ENCODE measurements at places on chromosomes 3 and 15. TPM values are rescaled to one million over a fixed set of nuclear protein-coding genes. Genes with fewer than 3 reads are reported as not detected.

GOLGA8T gene
- 0.51 TPM for total RNA-seq

CYP11A1 gene
- 5.2 TPM for total RNA-seq

NR1I2 gene
- 0.07 TPM for total RNA-seq

TWF2 gene
- 30.6 TPM for total RNA-seq

CYP19A1 gene
- total RNA-seq = not detected

RLBP1 gene
- total RNA-seq = not detected

RABL3 gene
- 17.3 TPM for total RNA-seq

C2CD4A gene
- not detected for total RNA-seq

DNA sequence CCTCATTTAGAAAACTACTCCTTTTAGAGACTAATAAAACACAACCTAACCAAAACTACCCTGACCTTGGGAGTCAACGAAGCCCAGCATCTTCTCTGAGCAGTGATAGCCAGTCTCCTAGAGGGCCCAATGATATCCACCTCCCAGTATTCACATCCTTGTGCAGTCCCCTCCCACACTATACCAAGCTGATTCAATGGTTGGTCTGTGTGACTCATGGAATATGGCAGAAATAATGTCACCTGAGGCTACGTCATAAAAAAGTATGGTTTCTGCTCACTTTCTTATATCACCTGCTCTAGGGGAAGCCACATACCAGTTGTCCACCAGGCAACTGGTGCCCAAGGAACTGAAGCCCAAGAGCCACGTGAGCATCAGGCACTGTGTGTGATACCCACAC, 21.4 kb upstream of the USF3 start:
- H3K4me3 ChIP-seq = no peak overlapping the region
- no peaks in the 10 kb centered on the region for H3K27me3 ChIP-seq
- DNase-seq = no peak
- peaks cover 26% of the 10 kb centered on the region for H3K4me1 ChIP-seq
- H3K27ac ChIP-seq = no peak overlapping the region

GRCh38 chr3:69819282-69819681, 80.0 kb downstream of the MITF start:
- H3K27ac ChIP-seq = no peak overlapping the region
- H3K36me3 ChIP-seq = no peaks in the 10 kb centered on the region
- H3K27me3 ChIP-seq = no peaks in the 10 kb centered on the region
- DNase-seq = no peak
- H3K4me1 ChIP-seq = peaks cover 21% of the 10 kb centered on the region

GRCh38 chr15:96273317-96274086, 57.0 kb upstream of the NR2F2 start:
- H3K27ac ChIP-seq = no peak overlapping the region
- peaks cover 37% of the 10 kb centered on the region for H3K36me3 ChIP-seq
- no peak overlapping the region for H3K4me3 ChIP-seq
- H3K27me3 ChIP-seq = no peaks in the 10 kb centered on the region
- DNase-seq = no peak
- peaks cover 44% of the 10 kb centered on the region for H3K4me1 ChIP-seq

DNA sequence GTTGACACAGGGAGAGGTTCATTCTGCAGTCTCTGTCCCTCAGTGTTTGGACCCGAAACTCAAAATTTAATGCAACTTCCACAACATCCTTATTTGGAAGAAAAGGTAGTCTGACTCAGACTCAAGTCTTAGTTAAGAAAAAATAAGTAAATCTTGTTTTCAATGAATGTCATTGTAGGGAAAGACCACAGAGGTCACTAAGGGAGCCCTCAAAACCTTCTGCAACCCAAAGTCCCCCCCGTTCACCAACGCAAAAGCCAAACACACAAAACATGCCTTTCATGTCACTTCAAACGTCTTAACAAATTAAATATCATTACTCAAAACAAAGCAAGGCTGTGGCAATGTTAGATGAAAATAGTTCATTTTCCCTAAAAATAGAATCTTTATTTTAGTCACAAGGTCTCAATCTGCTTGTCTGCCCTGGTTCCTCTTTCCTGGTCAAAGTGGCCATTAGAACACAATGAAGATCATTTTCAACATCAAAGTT, 20.9 kb upstream of the SSUH2 start:
- no peaks in the 10 kb centered on the region for H3K27me3 ChIP-seq
- H3K27ac ChIP-seq = no peak overlapping the region
- H3K4me3 ChIP-seq = no peak overlapping the region

- H3K27me3 ChIP-seq = no peaks in the 10 kb centered on the region
- peaks cover 26% of the 10 kb centered on the region for H3K36me3 ChIP-seq
- no peak for DNase-seq
- H3K4me3 ChIP-seq = no peak overlapping the region
- H3K27ac ChIP-seq = peak overlapping the region; percentile 34
- H3K4me1 ChIP-seq = peaks cover 27% of the 10 kb centered on the region
Measured at GRCh38 chr3:11555211-11555782, 88.4 kb downstream of the VGLL4 start.

GRCh38 chr3:137084586-137084985, 126.8 kb downstream of the IL20RB start:
- no peak for DNase-seq
- H3K4me3 ChIP-seq = no peak overlapping the region
- H3K27me3 ChIP-seq = peaks cover 46% of the 10 kb centered on the region

GRCh38 chr3:151142929-151143328, 57.5 kb downstream of the MED12L start:
- no peak overlapping the region for H3K4me3 ChIP-seq
- H3K36me3 ChIP-seq = peaks cover 9% of the 10 kb centered on the region
- peak overlapping the region; percentile 35 for H3K27ac ChIP-seq
- no peaks in the 10 kb centered on the region for H3K27me3 ChIP-seq

- H3K27ac ChIP-seq = no peak overlapping the region
- no peaks in the 10 kb centered on the region for H3K27me3 ChIP-seq
- no peaks in the 10 kb centered on the region for H3K4me1 ChIP-seq
- H3K4me3 ChIP-seq = no peak overlapping the region
- H3K36me3 ChIP-seq = peaks cover 8% of the 10 kb centered on the region
Measured at GRCh38 chr3:125168711-125169393, 43.7 kb downstream of the SLC12A8 start.

DNA sequence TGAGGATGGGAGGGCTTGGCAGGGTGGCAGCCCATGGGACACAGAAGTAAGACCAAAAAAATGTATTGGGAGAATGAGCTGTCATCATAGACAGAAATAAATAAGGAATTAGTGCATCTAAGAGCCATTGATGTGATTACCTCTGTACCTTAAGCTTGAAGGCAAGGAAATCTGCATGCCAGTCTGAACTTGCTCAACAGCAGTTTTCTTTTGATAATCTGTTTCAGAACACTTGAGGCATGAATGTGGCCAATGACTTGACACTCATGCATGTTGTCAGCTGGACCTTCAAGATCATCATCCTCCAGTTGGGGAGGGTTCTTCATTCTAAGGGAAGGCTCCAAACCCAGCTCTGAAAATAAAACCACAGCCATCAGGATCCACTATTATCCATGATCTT, 148.5 kb downstream of the DCLK3 start:
- H3K27ac ChIP-seq = no peak overlapping the region
- H3K36me3 ChIP-seq = peaks cover 1% of the 10 kb centered on the region
- no peak overlapping the region for H3K4me3 ChIP-seq
- DNase-seq = no peak
- no peaks in the 10 kb centered on the region for H3K4me1 ChIP-seq

GRCh38 chr3:101725194-101725889, 928 bp downstream of the CEP97 start:
- peaks cover 6% of the 10 kb centered on the region for H3K36me3 ChIP-seq
- peak overlapping the region; percentile 90 for H3K27ac ChIP-seq
- peak overlapping the region; percentile 99 for H3K4me3 ChIP-seq
- no peaks in the 10 kb centered on the region for H3K27me3 ChIP-seq
- no peak for DNase-seq

DNA sequence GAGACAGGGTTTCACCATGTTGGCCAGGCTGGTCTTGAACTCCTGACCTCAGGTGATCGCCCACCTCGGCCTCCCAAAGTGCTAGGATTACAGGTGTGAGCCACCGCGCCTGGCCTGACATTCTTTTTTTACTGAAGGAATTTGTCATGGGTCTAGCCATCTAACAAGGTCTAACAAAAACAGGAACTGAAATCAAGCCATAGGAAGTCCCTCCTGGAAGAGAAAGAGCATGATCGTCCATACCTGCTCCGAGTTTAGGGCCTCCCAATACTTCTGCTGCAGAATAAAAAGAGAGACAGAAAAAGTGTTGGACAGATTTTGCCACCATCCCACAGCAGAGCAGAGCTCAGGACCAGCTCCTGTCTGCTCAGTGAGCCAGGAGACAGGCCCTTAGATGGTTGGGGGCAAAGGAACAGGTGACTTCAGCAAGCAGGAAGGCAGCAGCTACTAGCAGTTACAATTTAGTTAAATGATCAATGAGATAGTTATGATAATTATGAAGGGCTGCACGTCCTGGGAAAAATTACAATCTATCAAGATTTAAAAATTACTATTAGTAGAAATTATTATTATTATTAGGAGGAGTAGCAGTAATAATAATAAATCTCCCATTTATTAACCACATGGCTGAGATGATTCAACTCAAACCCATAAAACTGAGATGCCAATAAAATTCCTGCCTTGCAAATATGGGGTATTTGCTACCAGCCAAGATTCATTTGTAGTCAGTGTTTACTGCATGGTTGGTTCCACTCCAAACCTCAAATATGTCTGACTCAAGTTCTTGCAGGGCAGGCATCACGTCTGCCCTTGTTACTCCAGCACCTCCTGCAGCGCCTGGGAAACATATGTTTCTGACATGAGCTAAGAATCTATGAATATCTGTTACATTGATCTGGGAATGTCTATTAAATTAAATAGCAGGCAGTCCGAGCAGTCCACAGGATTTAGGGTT, 40.1 kb downstream of the TMEM44 start:
- H3K27ac ChIP-seq = no peak overlapping the region
- no peaks in the 10 kb centered on the region for H3K36me3 ChIP-seq
- no peaks in the 10 kb centered on the region for H3K27me3 ChIP-seq
- no peak overlapping the region for H3K4me3 ChIP-seq

- no peak overlapping the region for H3K4me3 ChIP-seq
- no peaks in the 10 kb centered on the region for H3K27me3 ChIP-seq
- peaks cover 6% of the 10 kb centered on the region for H3K4me1 ChIP-seq
- peaks cover 17% of the 10 kb centered on the region for H3K36me3 ChIP-seq
- H3K27ac ChIP-seq = no peak overlapping the region
Measured at GRCh38 chr15:88636050-88636449, 2.8 kb upstream of the ISG20 start.

DNA sequence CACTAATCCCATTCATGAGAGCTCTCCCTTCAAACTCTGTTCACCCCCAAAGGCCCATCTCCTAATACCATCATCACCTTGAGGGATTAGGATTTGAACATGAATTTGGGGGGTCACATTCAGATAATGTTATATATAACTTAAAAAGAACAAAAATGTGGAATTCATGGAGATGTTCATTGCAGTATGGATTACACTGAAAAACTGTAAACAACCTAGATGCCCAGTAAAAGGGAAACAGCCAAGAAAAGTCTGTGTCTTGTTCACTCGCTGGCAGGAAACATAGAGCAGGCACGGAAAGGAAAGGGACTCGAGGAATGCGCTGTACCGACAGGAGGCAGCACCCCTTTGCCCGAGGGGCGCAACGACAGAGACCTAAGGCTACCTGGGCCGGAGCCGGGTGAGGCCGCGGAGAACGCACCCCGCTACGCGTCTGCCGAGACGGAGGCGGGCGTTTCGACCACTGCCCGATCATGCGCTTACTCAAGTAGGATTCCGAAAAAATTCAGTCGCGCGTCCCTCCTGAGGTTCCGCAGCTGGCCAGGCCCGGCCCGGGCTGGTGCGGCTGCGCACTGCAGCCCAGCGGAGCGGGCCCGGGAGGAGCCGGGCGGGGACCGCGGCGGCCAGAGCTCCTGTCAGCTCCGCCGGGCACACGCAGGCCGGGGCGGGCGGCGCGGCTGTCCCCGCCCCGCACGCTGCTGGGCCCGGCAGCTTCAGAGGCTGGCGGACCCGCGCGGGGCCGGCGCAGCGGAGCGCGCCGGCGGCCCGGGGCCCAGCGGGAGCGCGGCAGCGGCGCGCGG, 862 bp upstream of the MAN2A2 start:
- peaks cover 11% of the 10 kb centered on the region for H3K36me3 ChIP-seq
- DNase-seq = peak; percentile 58
- H3K4me3 ChIP-seq = peak overlapping the region; percentile 74
- H3K27me3 ChIP-seq = no peaks in the 10 kb centered on the region

DNA sequence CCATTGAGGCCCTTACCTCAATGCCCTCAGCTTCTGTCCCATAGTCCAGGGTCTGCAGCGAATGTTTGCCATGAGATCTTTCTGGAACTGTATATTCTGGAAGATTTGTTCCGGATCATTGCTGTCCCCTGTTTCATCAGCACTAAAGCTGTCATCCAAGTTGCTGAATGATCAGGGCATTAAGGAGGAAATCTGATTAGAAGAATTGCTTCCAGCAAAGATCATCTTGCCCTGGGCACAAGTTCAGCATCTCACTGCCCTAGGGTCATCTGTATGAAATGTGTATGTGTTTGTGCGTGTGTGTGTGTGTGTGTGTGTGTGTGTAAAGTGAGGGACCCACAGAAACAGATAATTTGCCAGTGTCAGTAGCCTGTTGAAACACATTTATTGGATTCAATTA, 1.4 kb downstream of the TMC3 start:
- H3K27me3 ChIP-seq = peaks cover 2% of the 10 kb centered on the region
- no peak overlapping the region for H3K27ac ChIP-seq
- no peaks in the 10 kb centered on the region for H3K36me3 ChIP-seq
- no peak overlapping the region for H3K4me3 ChIP-seq

DNA sequence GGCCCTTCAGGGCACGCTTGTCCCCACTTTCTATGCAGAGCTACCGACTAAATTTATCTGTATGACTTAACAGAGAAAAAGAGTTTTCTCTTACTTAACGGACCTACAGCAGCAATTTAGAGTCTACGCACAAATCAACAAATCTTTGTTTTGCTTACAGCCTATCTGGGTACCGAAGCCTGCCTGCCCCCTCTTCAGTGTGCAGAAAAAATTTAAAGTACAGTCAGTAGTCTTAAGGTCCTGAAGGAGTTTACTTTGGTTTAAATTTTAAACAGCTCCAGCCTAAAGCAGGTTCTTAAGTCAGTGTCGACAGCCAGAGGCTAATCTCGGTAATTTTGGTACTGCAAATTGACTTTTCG, 570 bp downstream of the SACM1L start:
- no peak for DNase-seq
- H3K36me3 ChIP-seq = peaks cover 2% of the 10 kb centered on the region
- peaks cover 5% of the 10 kb centered on the region for H3K27me3 ChIP-seq
- peak overlapping the region; percentile 99 for H3K27ac ChIP-seq
- H3K4me1 ChIP-seq = peaks cover 44% of the 10 kb centered on the region
- peak overlapping the region; percentile 89 for H3K4me3 ChIP-seq

- H3K4me1 ChIP-seq = peaks cover 36% of the 10 kb centered on the region
- no peaks in the 10 kb centered on the region for H3K27me3 ChIP-seq
- H3K36me3 ChIP-seq = no peaks in the 10 kb centered on the region
- DNase-seq = no peak
- no peak overlapping the region for H3K4me3 ChIP-seq
Measured at GRCh38 chr3:4730719-4731118, 237.6 kb downstream of the ITPR1 start.

- peaks cover 12% of the 10 kb centered on the region for H3K27me3 ChIP-seq
- DNase-seq = no peak
- H3K27ac ChIP-seq = no peak overlapping the region
- H3K4me3 ChIP-seq = no peak overlapping the region
Measured at GRCh38 chr15:52879904-52880303, 89.8 kb upstream of the ONECUT1 start.

- peaks cover 7% of the 10 kb centered on the region for H3K4me1 ChIP-seq
- no peaks in the 10 kb centered on the region for H3K36me3 ChIP-seq
- no peak for DNase-seq
- peaks cover 94% of the 10 kb centered on the region for H3K27me3 ChIP-seq
- H3K27ac ChIP-seq = no peak overlapping the region
Measured at GRCh38 chr15:89366656-89367393, 32.2 kb upstream of the POLG start.
